Fibroblast of skin of back (primary cell): ENCODE measurements at places on chromosomes 4 and X.

GRCh38 chrX:1283093-1283492 is 14.5 kb downstream of the CSF2RA start:
- DNase-seq = no peak

DNA sequence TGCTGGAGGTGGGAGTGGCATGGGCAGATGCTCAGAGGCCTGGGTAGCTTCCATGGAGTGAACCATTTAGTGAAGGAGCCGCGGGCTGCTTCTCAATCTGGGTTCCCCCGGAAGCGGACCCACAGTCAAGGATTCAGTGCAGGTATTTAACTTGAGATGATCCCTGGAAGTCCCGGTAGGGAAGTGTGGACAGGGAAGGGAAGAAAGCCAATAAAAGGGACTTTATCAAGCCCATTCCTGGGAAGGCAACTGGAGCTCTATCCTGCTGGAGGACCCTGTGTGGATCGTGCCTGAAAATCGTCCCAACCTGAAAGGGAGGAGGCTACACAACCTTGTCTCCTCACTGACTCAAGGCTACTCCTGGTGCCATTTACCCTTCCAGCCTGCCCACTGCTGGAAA is 76.9 kb downstream of the DHX15 start:
- DNase-seq = no peak

- no peak for DNase-seq
These were observed 376.8 kb upstream of the FGF16 start for GRCh38 chrX:77070202-77070918.

GRCh38 chrX:150880808-150881165 is 17.7 kb downstream of the CD99L2 start:
- no peak for DNase-seq

DNA sequence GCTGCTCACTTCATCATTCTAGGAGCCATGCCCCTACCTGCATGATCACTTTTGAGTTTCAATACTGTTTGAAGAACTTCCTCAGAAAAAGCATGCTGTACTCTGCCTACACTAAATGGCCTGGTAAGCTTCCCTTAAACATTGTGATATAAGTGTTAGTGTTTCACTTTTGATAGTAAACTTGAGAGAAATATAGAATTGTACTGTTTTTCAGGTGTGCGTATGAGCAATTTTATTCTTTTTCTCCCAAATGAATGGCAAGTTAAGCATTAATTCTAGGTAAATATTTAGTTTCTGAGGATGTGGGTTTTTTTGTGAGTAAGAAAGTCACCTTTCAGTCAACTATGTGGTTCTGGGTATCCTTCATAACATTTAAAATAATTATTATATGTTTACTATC is 484.5 kb downstream of the IL15 start:
- no peak for DNase-seq

DNA sequence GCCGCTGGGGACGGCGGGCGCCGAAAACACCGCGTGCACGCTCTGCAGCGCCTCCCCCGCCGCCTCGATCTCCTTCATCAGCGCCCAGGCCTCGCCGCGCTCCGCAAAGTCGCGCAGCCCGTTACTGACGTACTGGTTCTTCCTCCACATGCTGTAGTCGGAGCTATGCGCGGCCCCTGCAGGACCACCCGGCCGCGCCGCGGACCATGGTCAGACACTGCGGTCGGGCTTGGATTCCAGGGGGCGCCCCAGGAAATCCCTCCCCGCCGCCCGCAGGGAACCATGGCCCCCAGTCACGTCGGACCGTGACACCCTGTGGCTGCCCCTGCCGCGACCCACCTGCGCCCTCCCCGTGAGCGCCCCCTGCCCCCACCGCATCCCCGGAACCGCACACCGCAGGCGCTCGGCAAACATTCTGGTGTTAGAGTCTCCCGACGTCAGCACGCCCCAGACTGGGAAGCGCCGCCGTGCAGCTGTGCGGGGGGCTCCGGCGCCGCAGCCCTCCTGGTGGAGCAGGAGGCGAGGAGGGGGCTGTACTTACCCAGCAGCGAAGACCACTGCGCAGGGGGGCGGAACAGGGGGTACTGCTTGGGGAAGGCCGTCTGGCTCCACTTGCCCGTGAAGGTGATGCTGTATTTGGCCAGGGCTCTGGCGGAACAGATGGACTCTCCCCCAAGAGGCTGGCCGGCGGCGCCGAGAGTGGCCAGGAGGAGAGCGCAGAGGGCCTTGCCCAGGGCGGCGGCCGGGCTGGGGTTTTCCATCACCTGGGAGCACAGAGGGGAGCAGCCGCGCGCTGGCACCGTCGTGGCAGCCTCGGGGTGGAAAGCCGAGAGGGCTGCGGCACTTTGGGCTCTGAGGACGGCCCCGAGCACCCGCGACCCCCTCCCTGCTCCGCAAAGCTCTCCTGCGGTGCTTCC is 814 bp downstream of the SPON2 start:
- no peak for DNase-seq

DNA sequence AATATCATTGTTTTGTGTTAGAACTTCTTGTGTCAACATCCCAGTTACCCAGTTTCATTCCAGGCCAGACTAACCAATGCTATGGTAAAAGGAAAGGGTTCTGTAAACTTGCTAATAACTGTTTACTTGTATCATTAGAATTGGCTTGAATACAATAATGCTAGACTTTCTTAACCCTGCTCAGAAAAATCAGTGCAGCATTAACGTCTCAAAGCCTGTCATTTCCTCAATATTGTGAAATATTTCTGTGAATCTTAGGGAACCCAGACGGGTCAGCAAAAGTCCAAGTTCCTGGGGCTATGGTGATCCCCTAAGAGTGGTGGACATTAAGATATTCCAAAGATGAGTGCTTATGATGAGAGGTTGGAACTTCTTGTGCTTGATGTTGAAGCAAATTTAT is 541.2 kb upstream of the MAGEB18 start:
- no peak for DNase-seq

DNA sequence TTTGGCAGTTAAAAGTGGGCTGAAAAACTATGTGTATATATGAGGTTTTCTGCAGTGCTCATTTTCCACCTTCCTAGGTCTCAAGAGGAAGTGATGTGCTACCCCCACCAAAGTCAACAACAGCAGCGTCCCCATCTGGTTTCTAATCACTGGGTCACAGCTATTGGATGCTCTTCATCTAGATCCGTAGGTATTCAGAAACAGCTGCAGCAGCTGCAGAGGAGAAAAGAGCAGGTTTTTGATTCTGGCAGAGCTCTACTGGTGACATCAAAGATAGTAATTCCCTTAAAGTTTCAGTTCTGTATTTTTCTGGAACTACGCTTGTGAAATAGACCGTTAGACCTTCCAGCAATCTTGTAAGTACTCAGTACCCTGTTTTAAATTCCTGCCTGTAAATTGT is 5.8 kb upstream of the GUCY2F start:
- DNase-seq = no peak

- DNase-seq = no peak
These were observed 117.1 kb downstream of the SPANXA1 start for GRCh38 chrX:141467442-141467841.

- DNase-seq = no peak
These were observed 87.9 kb upstream of the NR3C2 start for GRCh38 chr4:148530114-148530513.

- peak; percentile 91 for DNase-seq
These were observed 46.1 kb upstream of the VEGFC start for GRCh38 chr4:176838601-176839433.

- DNase-seq = peak; percentile 10
These were observed 236.0 kb downstream of the GPC3 start for GRCh38 chrX:133749370-133749769.

DNA sequence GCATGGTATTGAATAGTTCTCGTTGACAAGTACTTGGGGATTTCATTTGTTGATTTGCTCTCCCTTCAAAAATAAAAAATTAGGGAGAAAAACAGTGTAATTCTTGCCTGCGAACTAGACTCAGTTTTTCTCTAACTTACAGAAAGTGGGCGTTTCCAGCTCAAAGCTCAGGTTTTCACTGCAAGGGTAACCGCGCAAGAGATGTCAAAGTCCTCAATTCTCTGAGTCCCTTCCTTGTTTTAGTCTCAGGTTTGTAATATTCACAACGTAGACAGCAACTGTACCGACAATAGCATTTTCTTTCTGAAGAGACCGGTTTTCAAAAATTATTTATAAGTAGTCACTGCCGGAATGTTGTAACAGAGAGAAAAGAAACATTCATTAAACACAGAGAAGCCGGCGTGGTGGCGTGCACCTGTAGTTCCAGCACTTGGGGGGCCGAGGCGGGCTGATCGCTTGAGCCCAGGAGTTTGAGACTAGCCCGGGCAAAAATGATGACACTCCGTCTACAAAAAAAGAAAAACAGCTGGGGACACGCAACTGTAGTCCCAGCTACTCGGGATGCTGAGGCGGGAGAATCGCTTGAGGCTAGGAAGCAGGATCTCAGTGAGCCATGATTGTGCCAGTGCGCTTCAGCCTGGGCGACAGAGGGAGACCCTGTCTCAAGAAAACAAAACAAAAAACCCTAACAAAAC is 774 bp downstream of the ZCCHC4 start:
- peak; percentile 8 for DNase-seq

DNA sequence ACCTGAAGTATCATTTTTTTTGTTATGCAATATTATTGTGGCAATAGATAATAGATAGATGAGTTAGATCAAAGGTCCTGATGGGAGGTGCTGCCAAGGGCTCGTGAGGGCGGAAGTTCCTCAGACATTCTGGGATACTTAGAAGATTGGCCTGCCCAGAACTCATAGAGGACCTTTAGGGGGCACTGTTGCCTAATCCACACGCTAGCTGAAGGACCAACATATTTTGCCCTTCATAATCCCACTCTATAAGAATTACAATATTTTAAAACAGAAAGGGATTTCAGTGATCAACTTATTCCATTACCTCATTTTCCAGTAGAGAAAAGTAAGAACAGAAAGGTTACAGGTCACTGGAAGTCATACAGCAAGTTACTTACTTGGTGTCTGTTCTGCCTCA is 22.9 kb upstream of the COX7B2 start:
- DNase-seq = peak; percentile 48

DNA sequence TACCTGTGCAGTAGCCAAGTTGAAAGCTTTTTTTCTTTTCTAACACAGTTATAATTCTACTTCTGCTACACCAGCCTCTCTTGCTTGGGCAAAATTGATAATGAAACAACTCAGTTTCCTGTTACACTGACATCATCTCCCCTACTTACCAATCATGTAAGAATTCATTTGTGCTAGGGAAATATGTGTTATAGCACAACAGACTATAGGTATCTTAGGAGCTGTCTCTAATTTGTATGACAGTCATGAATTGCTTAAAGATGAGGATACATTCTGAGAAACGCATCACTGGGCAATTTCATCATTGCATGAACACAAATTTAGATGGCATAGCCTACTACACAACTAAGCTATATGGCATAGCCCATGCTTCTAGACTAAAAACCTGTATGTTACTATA is 246.3 kb upstream of the ANKRD50 start:
- DNase-seq = peak; percentile 6

DNA sequence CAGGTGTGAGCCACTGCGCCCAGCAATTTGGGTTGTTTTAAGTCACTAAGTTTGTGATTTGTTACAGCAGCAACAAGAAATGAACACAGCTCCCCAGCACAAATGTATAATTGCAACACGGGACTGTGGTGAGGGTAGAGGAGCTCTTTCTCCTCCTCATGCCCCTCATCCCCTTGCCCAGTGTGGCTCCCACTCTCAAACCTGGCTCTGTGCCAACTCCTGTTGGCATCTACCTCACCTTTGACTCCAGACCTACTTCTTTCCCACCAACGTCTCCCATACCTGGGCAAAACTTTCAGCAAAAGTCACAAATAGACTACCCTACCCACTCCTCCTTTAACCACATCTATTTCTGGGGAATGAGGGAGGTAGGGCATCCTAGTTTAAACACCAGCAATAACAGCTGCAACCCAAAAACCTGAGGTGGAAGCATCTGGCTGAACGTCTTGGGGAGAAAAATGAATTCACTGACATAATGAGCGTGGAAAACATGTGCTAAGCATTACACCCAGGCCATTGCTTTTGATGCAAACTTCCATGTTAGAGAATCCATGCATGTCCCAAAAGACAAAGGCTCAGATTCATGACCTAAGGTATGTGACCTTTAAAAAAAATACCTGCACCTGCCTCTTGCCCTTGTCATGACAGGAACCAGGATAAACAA is 19.2 kb downstream of the LNX1 start:
- no peak for DNase-seq

DNA sequence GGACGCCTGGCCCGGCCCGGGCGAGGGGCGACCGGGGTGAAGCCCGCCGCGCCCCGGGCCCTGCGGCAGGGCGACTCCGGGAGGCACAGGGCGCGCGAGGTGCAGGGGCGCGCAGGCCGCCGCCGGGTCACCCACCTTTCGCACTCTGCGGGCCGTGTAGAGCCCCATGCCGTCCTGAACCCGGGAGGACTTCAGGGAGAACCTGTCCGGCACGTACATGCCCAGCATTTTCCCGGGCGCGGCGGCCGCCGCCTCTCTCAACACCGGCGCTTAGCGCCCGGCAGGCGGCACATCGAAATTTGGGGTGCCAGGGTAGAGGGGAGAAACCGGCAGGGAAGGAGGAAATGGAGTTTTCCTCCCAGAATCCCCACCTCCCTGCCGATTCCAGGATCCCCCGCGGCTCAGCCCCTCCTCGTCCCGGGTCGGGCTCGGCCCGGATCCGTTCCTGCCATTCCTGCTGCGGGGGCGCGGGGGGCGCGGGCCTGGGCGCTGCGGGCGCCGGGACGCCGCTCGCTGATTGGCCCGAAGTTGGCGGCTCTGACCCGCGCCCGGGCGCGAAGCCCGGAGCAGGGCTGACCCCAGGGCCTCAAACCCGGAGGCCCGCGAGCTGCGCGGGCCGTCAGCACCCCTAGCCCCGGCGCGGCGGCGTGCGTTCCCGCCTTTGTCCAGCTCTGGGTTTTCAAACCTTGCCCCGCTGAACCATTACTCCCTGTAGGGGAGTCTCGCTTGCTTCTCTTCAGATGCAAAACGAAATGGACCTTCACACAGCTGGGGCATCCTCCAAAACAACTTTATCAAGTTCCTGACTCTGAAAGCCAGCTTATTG is at the start of gene PRDM5:
PRDM5 (minus strand) TSS at position 346 of the 826 bp plus-strand sequence; CDS start at position 228, 118 bp downstream.
- peak; percentile 60 for DNase-seq

- no peak for DNase-seq
These were observed 103.1 kb upstream of the UGT8 start for GRCh38 chr4:114495471-114495928.

DNA sequence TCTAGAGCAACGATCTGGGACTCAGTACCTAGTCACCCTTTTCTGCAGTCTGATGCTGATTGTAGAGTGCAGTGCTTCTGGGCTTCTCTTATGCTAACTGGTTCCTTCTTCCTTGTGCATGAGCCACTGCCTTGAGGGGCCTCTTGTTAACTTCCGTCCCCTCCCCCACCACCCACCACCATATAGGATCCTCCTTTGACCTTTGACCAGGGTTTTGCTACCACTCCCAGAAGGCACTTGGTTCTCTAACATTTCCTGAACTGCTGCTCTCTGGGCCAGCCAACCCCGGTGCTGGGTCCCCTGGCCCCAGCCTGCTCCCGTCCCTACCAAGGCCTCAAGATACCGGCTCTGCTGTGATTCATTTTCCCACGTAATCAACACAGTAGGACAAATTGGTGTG is 104.6 kb upstream of the KLF3 start:
- DNase-seq = no peak

DNA sequence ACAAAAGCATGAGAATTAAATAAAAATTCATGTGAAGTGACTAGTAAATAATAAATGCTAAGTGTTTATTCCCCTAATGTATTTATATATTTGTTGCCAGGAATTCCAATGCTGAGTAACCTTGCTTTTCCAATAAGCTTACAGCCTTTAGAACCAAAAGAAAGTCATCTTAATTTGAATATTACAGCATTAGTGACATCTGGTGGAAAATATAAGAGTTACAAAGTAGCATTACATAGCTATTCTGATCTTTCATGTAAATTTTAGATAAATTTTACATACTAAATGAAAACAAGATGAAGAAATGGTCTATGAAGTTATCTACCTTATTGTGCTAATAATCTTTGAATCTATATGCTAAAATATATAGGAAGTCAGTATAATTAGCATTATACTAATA is 10.4 kb downstream of the MAD2L1 start:
- peak; percentile 30 for DNase-seq
